ENCODE measurements at places on chromosomes 7 and 10.

GRCh38 chr10:11425296-11425610, 186.2 kb downstream of the USP6NL start:
- peak; percentile 10 for DNase-seq

DNA sequence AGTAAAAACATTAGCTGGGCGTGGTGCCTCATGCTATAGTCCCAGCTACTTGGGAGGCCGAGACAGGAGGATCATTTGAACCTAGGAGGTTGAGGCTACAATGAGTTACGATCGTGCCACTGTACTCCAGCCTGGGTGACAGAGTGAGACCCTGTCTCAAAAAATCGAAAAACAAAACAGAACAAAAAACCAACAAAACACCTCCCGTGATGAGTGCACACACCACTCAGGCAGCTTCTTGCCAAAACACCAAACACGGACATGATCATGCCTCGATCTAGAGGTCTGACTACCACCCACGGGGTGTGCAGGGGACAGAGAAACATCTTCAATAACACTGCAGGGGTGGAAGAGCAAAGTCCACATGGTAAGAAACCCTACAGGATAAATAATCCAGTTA, 44.4 kb downstream of the AMZ1 start:
- DNase-seq: peak; percentile 19

DNA sequence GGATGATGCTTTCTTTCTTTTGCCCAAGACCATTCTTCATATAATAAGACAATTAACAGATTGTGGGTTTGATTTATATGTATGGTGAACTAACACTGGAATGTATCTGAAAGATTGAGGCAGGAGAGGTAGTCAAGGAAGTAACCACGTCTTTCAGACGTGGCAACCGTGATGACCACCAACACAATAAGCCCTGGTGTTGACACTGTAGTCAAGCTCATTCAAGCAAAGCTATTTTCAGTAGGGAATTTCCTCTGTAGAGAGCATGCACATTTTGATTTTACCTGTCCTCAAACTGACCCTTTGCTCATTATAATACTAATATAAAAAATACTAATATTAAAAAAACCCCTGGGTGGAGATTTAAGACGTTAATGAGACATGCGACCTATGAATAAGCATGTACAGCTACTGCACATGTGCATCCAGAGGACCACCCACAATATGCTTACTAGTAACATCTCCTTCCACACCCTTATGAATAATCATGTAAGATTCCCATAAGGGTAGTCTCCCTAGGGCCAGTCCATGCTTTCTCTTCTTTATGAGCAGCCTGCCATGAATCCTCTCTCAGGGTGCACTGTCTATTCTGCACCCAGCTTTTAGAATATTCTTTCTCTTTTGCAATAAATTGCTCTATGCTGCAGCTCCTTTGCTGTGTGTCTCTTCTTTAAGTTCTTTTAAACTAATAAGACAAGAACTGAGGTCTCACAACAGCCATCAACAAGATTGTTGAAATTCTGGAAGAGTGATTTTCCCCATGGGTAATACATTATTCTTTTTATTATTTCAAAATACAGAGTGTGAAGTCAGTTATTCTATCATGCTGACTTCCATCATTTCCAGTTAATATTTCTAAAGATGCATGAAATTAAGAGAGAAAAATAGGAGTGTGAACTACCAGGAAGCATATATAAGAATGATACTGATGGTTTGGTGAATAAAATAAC, 151.3 kb upstream of the NPVF start:
- no peak for DNase-seq

DNA sequence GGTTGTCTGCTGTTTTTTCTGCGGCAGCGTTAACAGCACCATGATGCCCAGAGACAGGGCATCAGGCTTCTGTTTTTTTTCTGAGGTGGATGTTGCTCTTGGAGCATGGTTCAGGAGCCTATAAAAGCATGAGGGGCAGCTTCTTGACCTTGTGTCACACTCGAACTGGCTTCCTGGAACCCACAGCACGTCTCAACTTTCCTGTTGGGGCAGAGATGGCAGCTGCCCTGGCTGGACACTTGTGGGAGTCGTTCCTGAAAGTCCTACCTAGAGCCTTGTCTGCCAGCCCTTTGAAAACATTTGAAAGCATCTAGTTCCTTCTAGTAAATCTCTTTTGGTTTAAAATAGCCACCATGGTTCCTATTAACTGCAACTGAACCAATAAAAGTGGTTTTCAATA, 28.9 kb upstream of the PRKAG2 start:
- no peak for DNase-seq

DNA sequence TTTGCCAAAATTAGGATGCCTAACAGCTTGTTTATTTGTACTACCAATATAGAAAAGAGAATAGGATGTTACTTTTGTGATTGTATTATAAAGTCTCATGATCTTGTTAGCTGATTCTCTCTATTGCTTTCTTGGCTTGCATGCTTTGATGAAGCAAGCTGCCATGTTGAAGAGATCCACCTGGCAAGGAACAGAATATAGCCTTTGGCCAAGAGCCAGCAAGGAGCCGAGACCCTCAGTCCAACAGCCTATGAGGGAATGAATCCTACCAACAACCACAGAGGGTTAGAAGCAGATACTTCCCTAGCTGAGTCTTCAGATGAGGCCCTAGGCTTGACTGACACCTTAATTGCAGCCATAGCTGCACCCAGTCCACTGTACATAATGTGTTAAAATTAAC, 41.2 kb downstream of the NEUROD6 start:
- DNase-seq: no peak
